Ureter (tissue), 1 donor: ENCODE measurements at places on chromosomes 7 and 10. TPM values are rescaled to one million over a fixed set of nuclear protein-coding genes. Genes with fewer than 3 reads are reported as not detected.

The AMPH gene
- total RNA-seq: 2.1 TPM

The NRBF2 gene
- 14.6 TPM for total RNA-seq

The VENTX gene
- total RNA-seq: 0.81 TPM

The NME8 gene
- 1.5 TPM for total RNA-seq

The LRRC18 gene
- total RNA-seq: not detected

The NCAPG2 gene
- total RNA-seq: 6.3 TPM

The ACHE gene
- 4.0 TPM for total RNA-seq

The NUP205 gene
- 58.1 TPM for total RNA-seq

The ANXA8L1 gene
- total RNA-seq: 65.7 TPM

GRCh38 chr10:125124907-125125306, 35.5 kb downstream of the CTBP2 start:
- no peak for DNase-seq

DNA sequence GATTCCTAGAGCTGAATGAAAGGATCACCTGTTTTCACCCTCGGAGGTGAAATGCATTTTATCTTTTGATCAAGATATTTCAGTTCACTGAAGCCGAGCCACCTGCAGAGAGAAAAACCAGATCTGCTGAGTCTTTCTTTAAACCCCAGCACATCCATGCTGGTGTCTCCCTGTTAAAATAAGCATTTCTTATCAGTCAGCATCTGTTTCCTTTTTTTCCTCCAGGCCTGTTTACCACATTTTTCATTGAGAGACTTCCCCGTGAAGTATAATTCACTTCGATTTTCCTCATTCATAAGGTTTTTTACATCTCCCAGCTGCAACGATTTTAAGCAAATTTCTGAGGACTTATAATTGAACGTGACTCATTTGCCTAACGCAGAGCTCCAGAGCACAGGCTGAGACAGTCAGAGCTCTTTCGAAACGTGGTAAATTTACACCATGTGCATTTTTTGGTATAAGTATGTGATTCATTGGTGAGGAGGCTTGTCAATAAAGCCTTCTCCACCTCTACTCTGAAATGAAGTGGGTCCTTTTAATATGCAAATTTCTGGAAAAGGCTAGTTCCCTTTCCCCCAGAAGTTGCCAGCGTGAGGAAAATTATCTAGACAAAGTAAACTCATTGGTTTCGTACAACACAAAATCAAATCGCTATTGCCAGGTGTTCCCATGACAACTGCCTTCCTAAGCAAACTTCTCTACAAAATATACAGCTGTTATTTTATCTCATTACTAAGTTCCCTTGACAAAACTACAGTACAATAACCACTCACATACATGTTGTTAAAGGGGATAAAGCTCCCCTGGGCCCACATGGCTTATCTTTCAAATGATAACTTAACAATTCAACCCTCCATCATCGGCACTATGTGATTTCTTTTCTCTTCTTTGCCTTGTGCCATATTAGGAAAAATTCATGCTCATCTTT, 374.8 kb upstream of the AKR1E2 start:
- DNase-seq: no peak

DNA sequence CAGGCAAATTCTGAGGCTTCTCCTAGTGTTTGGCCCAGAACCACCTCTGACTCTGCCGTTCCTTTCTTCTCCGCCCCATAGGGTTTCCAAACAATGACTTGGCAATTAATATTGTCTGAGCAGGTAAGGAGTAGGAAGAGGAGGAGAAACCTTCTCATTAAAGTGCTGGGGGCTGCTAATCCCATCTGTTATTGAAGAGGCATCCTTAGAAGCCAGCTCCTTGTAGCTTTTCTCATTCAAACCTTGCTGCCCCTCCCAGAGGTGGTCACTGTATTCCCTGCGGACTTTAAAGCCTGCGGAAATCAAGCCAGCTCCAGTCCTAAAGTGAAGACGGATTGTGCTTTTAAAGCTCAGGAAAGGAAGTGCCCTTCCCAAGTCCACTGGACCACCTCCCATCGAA, 1.4 kb upstream of the NKX1-2 start:
- no peak for DNase-seq

GRCh38 chr10:75223507-75223906, 12.2 kb downstream of the COMTD1 start:
- DNase-seq: no peak

GRCh38 chr10:94439275-94439861, 37.0 kb downstream of the TBC1D12 start:
- no peak for DNase-seq

- no peak for DNase-seq
Observed at GRCh38 chr7:156768698-156769472, 124.1 kb downstream of the LMBR1 start.

- DNase-seq: no peak
Observed at GRCh38 chr7:69115788-69116187, 482.5 kb upstream of the AUTS2 start.

DNA sequence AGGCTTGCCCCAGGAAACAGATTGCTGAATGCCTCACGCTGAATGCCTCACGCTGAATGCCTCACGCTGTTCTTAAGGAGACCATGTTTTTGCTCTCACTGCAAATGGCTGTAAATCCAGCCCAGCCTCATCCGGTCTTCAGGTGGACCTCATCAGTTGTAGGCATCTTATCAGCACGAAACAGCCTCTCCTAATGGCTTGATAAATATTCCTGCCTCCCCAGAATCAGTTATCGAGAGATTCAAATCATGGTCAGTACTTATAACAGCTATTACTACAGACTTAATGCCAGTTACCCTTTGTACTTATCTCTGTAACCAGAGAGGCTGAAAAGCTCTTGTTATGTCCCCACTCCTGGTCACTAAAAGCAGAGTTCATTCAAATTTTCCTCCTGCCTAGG, 290.6 kb downstream of the FZD1 start:
- no peak for DNase-seq
